Iris pigment epithelial cell (primary cell): ENCODE measurements at places on chromosomes 11 and 22.

- DNase-seq, result no peak
Measured at GRCh38 chr11:65045061-65045460, 4.1 kb downstream of the SAC3D1 start.

GRCh38 chr11:65954771-65955170 lies 6.8 kb upstream of the SART1 start:
- no peak for DNase-seq

GRCh38 chr11:96949464-96949863 lies 559.7 kb downstream of the JRKL start:
- DNase-seq, result no peak

GRCh38 chr11:76783294-76783895 lies at the start of gene TSKU:
TSS of gene TSKU (plus strand) at chr11:76783356. CDS start at chr11:76795617, 12,261 bp downstream.
- DNase-seq, result no peak

- DNase-seq, result no peak
Measured at GRCh38 chr11:117673602-117674001, 123.4 kb downstream of the DSCAML1 start.

DNA sequence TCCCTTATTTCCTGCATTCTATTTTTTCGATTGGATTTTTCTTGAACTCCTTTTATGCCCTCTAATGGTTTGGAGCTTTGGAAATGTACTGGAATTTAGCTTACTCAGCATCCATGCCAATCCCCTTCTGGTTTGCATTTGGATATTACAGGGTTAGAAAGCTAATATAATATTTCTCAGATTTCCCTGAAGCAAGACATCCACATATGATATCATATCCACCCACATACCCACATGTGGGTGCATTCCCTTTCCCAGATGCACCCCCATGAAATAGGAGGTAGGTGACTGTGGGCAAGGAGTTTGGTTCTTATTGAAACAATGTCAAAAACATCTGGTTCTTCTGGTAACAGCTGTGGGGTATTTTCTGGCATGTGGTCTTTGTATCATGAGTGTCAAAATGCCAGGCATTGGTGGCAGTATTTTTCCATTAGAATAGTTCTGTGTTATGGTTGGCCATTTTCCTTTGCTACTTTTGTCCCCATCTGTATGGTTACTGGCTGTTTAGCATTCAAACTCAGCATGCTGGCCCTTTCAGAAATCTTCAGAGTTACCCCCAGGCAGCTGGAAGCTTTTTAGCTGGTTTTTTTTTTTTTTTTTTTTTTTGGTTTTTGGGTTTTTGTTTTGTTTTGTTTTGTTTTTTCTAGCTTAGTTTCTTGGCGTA lies 32.7 kb upstream of the DDX10 start:
- no peak for DNase-seq

DNA sequence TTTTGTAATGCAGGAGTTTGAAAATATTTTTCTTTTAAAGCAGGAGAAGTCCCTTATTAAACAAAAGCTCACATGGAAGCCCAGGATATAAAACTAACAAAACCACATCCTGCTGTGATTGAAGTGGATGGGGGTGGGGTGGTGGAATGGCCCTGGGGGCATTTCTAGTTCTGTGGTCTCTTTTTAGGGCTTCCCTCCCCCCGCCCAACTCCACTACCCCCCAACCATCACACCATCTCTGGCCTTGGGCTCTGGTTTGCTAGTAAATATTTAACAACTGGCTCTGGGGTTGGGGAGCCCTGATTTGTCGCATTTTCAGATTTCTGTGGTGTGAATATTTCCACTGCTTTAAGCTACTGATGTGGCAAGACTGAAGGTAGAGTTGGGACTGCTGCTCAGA lies 279.6 kb upstream of the PLET1 start:
- DNase-seq, result no peak

- DNase-seq, result no peak
Measured at GRCh38 chr11:74714904-74715303, 16.3 kb downstream of the CHRDL2 start.

- no peak for DNase-seq
Measured at GRCh38 chr11:57698843-57699365, 13.1 kb downstream of the MED19 start.

GRCh38 chr22:46656856-46657654 lies 36.9 kb downstream of the GRAMD4 start:
- no peak for DNase-seq

GRCh38 chr22:49100773-49101172 lies 726.9 kb downstream of the BRD1 start:
- no peak for DNase-seq

DNA sequence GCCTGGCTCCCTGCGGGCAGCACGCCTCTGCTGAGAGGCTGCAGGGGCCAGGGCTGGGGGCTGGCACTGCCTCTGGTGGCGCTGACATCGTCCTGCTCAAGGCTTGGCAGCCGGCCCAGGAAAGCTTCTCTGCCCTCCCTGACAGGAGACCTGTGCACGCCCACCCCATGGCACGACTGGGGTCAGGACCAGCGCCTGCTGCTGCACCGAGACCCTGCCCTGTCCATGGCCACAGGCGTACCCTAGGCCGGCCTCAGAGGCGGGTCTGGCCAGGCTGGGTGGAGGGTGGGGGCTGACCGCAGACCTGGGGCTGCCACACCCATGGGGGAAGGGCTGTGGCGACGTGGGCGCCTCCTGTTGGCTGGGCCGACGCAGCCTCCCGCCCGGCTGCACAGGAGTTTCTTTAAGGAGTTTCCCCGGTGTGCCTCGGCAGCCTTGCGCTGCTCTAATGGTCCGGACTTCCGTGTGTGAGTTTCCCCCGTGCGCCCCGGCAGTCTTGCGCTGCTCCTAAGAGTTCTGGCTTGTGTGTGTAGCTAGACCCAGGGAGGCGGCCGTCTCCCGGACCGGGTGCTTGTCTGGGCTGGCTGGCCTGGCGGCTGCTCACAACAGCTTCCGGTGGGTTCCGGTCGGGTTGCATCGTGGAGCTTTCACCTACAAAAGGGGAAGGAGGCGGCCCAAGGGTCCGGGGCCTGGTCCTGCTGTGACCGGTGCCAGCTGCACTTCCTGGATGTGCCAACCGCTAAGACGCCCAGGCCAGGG lies 4.6 kb downstream of the TRABD start:
- peak; percentile 63 for DNase-seq

- DNase-seq, result no peak
Measured at GRCh38 chr11:73416786-73417185, 40.6 kb downstream of the RELT start.

- no peak for DNase-seq
Measured at GRCh38 chr11:93028960-93029522, 59.6 kb downstream of the MTNR1B start.

GRCh38 chr11:94494126-94494680 lies 419 bp downstream of the ANKRD49 start:
- DNase-seq, result no peak

GRCh38 chr11:96228910-96229309 lies 114.1 kb downstream of the MAML2 start:
- DNase-seq, result peak; percentile 75

DNA sequence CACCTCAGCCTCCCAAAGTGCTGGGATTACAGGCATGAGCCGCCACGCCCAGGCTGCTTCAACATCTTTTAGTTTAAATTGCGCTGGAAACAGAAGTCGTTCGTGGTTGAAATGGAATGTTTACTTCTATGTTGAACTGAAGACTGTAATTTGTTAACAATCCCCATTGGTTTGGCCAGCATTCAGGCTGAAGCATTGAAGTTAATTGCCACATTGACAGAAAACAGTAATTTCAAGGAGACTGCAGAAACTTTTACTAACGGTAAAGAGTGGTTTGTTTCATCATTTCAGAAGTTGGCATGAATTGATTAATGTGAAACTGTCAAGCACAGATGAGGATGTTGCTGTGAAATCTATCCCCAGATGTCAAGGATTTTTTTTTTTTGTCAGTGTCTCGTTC lies 14.2 kb downstream of the AP5B1 start:
- peak; percentile 65 for DNase-seq

GRCh38 chr22:19821523-19822300 lies 33.0 kb downstream of the GNB1L start:
- no peak for DNase-seq

DNA sequence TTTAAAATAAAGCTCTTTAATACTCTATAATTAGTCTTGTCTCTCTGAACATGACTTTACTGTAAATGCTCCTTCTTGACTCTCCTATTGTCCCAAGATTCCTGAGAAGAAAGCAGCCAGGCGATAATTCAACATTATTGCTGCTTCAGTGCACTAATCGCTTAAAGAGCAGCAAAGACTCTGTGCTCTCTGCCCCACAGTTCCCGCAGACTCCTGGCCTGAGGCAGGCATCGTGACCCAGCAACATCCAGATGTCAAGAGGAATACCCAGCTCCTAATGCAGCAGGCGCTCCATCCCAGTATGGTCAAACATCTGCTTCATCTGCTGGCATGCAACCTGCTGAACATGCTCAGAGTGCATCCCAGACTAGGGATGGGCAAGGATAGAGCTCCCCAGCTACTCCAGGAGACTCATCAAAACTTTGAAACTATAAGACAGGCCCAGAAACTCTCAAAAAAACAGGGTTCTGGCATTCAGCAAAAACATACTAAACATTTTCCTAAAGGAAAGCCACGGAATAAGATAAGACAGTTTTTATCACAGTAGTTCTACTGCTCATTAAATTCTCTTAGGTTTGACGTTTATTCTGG lies 270.0 kb downstream of the SOX6 start:
- DNase-seq, result no peak

DNA sequence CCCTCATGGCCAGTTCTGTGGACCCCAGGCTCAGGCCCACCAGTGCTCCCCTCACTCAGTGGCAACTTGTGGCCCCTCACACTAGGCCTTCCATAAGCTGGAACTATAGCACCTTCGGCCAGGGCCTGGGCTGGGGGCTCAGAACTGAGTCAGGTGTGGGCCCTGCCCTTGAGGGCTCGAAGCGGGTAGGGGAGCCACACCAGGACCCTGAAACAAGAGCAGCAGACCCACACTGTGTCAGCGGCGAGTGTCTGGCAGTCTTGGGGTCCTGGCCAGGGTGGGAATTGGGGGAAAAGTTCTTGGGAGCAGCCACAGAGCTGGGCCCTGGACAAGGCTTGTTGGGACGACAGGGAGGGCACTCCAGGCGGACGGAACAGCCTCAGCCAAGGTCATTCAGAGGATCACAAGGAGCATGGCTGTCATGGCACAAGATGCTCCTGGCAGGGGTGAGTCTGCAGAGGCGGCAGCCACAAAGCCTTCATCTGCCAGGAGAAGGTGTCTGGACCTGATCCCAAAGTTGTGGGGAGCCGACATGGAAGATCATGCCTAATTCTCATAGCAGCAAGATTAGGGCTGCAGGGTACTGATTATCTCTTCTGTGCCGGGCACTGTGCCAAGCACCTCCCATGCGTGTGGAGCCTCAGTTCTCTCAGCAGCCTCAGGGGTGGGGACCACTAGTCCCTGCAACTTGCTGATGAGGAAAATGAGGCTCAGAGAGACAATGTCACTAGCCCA lies 50.7 kb downstream of the SHISAL1 start:
- DNase-seq, result no peak

GRCh38 chr11:3161309-3161708 lies 3.8 kb downstream of the OSBPL5 start:
- DNase-seq, result no peak

DNA sequence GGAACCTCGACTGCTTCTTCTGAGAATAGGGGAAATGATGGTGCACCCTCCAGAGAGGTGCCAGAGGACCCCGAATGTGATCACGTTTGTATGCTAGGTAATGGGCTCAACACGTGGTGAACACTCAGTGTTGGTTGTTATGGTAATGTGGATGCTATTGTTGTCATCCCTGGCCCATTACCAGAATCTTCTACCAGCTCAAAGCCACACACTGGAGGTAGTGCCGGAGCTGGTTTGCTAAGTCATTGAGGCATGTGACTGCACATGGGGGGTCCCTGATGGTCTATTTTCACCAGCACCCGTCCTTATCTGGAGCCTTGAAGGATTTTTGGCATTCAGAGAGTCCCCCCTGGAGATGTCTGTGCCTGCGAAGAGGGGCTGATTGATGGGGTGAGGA lies 119.1 kb upstream of the CD82 start:
- DNase-seq, result no peak

DNA sequence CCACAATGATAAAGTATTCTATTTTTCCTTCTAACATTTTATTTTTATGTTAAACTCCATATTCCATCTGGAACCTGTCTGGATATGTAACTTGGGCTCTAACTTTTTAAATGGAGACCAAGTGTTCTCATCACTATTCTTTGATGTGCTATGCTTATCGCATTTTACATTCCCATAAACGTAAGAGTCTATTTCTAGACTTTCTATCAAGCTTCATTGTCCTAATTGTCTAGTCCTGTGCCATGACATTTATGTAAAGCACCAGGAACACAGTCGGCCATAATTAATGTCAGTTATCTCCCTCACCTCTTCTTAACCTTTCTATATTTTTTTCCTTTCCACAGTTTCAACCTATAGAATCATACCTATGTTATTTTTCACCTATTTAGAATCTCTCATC lies 113.9 kb upstream of the TEAD1 start:
- DNase-seq, result no peak

DNA sequence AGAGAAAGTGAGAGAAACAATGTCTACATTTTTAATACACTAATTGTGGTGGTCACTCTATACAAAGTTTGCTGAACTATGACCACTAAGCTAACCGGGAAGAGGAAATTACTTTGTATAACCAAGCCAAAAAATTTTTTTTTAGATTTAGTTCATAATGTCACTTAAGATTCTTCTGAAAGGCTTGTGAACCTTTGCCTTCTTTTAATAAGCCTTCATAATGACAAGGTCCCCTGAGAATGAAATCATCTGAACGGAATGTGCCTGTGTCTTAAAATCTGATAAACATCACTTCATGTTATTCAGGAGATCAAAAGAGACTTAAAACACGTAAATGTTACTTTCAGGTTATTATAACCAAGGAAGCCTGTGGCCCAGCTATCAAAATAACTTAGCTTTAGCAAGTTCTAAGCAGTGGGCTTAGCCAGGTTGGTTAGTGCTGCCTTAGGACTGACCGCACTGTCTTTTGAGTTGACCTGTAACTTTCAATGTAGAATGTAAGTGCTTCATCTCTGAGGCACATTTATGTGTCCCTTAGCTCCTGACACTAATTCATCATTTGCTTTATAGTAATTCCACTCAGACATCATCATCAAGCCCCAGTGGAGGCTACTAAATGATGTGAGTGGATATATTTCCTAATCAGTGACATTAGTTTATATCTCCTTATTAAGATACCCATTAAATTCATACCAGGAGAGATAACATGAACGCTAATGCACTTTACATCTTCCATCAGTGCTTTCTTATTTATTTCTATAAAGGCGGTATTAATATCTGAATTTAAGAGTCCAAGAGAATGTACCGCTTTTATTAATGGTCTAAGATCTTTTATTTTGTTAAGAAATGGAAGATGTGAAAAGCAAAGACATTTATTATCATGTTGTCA lies 122.5 kb downstream of the WNT11 start:
- DNase-seq, result peak; percentile 70

DNA sequence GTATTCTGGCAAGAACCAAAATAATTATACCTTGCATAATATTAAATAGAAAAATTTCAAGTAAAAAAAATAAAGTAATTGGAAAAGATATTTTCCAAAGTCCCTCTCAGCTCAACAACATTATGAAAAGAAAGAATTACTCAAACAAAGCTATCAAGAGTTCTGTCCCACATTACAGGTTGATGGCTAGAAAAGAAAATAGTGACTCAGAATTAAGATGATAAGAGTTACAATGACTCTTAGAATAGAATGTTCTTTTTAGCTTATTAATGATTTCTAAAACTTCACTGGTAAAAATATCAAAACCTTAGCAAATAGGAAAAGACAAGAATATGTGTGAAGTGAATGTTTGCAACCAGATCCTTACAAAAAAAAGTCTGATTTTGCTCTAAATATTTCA lies 312.5 kb upstream of the PDGFD start:
- peak; percentile 11 for DNase-seq

GRCh38 chr11:15967166-15967565 lies 389.2 kb downstream of the SOX6 start:
- peak; percentile 10 for DNase-seq
